ENCODE measurements at places on chromosomes 1 and 21.

DNA sequence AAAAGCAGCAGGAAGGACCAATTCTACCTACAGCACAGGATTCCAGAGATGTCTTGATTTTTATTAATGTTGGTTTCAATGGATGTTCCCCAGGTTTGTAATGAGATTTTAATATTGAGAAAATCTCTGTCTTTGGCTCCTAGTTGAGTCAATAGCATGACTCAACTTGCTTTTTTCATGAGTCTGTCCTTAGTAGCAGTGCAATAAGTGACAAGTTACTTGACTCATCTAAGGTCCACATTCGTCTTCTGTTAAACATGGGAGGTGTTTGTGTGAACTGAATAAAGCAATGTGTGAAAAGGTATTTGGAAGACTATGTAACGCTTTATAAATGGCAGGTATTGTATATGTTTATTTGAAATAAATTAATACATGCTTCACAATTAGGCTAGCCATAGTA lies 645.0 kb upstream of the PTBP2 start:
- DNase-seq, result peak; percentile 27

DNA sequence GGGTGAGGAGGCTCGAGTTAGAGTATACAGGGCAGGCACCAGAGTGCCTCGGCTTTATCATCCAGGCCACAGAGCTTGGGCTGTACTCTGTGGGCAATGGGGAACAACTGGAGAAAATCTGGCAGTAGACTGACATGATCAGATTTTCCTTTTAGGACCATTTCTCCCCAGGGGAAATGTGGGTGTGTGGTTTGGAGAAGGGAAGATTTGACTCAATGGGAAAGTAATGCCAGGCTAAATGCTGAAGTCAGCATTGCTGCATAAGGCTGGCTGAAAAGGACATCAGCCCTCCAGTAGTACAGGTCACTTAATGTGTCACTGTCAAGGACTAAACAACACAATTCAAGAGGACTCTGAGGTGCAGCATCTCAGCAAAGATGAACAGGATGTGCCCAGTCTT lies 5.0 kb downstream of the FYB2 start:
- no peak for DNase-seq

DNA sequence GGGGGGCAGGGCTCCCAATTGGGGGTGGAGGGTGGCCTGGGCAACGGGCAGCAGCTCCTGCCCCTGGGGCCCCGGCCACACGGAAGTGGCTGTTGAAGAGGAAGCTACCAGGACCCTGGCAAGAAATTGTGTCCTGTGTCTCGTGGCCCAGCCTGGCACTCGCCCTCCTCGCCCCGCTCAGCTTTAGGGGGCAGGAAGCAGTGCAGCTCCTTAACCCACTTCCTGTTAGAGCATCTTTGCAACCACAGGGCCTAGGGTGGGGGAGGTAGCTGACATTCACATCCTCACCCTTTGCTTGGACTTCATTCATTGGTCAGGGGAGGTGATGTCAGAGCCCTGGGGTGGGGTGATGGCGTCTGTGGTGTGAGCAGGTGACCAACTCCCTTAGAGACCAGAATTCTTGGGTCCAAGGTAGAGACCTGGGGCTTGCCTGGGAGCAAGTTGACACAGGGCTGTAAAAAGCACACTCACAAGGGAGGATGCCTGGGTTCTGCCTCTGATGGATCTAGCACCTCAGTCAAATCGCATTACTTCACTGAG lies at the start of gene ARHGAP30:
ARHGAP30 (minus strand) TSS at position 161 of the 540 bp plus-strand sequence. CDS start 267 bp downstream, outside the sequence.
- no peak for DNase-seq

GRCh38 chr1:87104945-87105344 lies 190.5 kb downstream of the HS2ST1 start:
- DNase-seq, result peak; percentile 39

- no peak for DNase-seq
Observed at GRCh38 chr1:7579831-7580804, 191.0 kb upstream of the VAMP3 start.

DNA sequence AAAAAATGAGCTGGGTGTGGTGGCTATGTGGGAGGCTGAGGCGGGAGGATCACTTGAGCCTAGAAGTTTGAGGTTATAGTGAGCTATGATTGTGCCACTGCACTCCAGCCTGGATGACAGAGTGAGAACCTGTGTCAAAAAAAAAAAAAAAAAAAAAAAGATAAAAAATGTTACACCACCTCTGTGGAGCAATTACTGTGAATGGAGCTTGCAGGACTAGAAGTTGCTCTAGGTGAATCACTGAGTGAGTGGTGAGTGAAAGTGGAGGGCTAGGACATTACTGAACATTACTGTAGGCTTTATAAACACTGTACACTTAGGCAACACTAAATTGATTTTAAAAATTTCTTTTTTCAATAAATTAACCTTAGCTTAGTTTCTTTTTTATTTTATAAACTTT lies 21.9 kb downstream of the TLCD4 start:
- no peak for DNase-seq

DNA sequence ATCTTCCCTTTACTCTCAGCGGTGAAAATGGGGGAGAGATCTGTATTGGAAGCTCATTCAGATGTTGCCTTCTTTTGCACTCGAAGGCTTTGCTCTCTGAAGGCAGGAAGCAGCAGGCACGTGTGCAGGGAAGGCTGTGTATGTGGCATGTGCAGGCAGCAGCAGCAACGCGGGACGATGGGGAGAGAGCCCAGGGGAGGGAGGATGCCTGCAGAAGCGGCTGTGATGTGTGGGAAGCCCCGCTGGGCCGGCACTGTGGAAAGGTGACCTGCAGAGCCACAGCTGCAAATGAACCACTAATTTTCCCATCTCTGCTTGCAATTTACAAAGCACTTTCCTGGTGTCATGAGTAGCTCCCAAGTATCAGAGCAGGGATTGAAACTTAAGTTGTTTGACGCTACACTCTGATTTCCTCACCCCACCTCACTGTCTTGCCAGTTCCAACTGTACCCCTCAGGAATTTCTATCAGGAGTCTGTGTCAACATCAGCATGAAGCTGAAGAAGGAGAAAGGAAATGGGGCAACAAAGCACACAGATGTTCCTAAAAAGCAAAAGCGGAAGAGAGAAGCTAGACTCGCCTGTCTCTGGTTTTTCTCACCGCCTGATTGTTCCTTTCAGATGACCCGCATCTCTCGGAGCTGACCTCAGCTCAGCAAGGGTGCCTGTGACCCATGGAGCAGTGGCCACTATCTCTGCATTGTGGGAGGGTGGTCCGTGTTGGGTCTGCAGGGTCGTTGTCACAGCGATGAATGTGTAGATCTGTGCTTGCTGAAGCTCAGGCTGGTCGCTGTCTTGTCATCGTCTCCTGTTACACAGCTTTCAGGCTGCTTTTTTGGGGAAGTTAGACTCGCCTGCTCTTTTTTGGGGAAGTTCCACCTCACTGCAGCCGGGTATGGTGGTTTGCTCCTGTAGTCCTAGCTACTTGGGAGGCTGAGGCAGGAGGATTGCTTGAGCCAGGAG lies 156.1 kb downstream of the KIF26B start:
- DNase-seq, result no peak

GRCh38 chr1:20678599-20678998 lies 17.4 kb upstream of the DDOST start:
- no peak for DNase-seq
